ENCODE measurements at places on chromosomes 3 and 15.
A peak's percentile ranks its signal among the peaks of the same experiment; 100 is the strongest.

GRCh38 chr3:120119846-120120510 lies 25.7 kb upstream of the GSK3B start:
- DNase-seq = no peak

GRCh38 chr15:73389539-73389938 lies 20.8 kb upstream of the HCN4 start:
- DNase-seq = no peak

- DNase-seq = no peak
These were observed 39.7 kb downstream of the TBC1D2B start for GRCh38 chr15:78037779-78038305.

DNA sequence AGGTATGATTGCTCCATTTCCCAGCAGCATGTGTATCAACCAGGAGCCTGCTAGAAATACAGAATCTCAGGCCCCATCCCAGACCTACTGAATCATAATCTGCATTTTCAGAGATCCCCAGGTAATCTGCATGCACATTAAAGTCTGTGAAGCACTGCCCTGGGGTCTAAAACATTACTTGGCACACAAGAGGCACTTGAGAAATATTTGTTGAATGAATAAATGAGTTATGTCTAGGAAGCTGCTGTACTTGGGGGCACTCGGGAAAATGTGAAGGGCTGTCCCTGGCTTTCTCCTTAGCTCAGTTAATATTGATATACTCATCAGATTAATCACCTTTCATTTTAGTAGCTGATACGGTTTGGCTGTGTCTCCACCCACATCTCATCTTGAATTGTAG lies 184.4 kb downstream of the RORA start:
- no peak for DNase-seq

DNA sequence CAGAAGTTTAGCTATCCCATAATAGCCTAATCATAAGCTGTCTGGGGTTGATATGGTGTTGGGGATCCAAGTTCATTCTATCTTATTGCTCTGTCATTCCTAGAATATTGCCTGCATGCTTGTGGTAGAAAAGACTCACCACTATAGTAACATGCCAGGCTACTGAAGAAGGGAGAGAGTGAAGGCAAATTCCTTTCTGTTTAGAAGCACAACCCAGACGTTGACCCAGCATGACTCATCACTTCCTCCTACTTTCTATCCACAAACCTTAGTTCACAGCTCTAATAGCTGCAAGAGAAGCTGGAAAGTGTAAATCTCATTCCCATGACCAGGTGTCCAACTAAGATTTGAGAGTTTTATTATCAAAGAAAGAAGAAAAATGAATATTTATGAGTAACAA lies 57.8 kb upstream of the NMD3 start:
- DNase-seq = no peak

DNA sequence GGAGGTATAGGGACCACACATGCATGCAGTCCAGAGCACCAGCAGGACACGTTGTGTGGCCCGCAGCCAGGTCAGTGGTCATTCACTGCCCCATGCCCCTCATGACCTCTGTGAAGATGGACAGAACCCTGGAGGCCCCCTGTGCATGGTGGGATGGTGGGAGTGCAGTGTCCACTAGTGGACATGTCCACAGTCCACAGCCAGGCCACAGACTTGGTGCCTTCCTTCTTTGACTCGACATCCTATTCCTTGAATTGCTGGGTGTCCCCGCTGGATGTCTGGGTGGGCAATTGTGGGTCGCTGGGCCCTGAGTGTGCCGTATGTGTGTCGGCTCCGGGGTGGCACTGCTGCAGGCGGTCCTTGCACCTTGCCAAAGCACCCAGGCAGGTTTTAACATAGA lies 35.7 kb downstream of the KLF15 start:
- no peak for DNase-seq

DNA sequence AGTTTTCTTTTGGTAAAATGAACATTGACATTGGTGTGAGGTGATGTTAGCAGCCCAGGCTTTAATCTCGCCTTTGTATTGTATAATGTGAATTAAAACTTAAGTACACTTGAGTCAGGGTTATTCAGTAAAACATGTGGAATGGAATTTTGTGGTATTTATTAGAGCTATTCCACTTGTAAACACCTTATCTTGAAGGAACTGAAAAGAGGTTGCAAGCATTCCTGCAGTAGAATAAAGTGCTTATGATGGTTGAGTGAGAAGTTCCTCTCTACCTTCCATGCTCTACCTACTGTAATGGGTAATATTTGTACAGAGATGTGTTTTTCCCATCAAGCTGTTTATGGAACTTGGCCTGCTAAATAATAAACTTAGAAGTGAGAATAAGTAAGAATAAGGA lies 36.1 kb downstream of the HMG20A start:
- no peak for DNase-seq

GRCh38 chr3:8841472-8841871 lies 72.1 kb upstream of the OXTR start:
- DNase-seq = no peak

GRCh38 chr3:12918231-12918630 lies 76.9 kb upstream of the RPL32 start:
- DNase-seq = no peak

GRCh38 chr3:184531626-184532280 lies 29.8 kb upstream of the EPHB3 start:
- no peak for DNase-seq

GRCh38 chr15:80396096-80396495 lies 8.1 kb upstream of the ARNT2 start:
- DNase-seq = no peak

GRCh38 chr15:44177139-44177538 lies 17.9 kb downstream of the FRMD5 start:
- no peak for DNase-seq

- no peak for DNase-seq
These were observed 248.9 kb upstream of the TBL1XR1 start for GRCh38 chr3:177446165-177446601.

- DNase-seq = no peak
These were observed 33.2 kb upstream of the SECISBP2L start for GRCh38 chr15:49079340-49080039.

DNA sequence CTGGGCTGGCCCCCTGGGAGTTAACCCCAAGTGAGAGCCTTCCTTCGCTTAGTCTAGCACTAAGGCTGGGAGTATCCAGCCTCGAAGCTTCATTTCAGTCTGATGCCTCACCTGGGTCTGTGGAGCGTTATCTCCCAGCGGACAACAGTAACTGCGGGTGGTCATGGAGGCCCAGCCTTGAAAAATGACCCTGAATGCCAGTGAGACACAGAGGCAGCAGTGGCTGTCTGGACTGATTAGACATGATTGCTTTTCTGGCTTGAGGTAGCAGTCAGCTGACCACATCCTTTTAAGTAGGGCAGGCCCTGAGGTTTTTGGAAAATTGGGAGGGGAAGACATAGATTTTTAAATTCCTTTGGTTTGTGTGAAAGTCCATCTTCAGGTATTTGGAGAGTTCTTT lies 28.2 kb upstream of the TRIM59 start:
- no peak for DNase-seq

DNA sequence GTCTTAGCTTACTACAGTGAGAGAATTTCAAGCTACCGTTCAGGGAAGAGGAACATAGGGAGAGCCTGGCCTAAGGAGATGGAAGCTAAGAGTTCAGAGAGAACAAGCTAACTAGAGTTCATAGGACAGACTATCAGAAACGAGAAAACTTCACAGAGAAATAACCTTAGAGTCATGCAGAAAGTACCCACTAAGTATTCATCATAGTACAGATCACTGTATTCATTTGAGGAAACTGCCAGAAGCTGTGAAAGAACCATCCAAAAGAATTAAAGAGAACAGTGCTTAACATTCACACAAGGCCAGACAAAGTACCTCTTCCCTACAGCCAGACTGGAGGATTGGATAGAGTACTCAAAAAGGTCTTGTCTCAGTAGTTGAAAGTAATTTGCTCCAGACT lies 15.2 kb upstream of the GBE1 start:
- no peak for DNase-seq

- DNase-seq = no peak
These were observed 73.0 kb upstream of the PCSK6 start for GRCh38 chr15:101562428-101563059.

DNA sequence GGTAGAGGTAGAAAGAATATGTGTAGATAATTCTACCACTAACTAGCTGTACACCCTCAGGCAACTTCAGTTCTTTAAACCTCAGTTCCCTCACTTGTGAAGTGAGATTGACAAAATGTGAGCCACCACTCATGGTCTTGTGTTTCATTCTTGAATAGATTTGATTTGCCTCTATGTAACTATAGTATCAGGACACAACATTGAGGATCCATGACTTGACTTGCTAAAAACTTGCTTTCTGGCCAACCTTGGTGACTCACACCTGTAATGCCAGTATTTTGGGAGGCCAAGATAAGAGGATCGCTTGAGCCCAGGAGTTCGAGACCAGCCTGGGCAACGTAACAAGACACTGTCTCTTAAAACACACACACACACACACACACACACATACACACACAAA lies 115.8 kb upstream of the FLNB start:
- DNase-seq = no peak

DNA sequence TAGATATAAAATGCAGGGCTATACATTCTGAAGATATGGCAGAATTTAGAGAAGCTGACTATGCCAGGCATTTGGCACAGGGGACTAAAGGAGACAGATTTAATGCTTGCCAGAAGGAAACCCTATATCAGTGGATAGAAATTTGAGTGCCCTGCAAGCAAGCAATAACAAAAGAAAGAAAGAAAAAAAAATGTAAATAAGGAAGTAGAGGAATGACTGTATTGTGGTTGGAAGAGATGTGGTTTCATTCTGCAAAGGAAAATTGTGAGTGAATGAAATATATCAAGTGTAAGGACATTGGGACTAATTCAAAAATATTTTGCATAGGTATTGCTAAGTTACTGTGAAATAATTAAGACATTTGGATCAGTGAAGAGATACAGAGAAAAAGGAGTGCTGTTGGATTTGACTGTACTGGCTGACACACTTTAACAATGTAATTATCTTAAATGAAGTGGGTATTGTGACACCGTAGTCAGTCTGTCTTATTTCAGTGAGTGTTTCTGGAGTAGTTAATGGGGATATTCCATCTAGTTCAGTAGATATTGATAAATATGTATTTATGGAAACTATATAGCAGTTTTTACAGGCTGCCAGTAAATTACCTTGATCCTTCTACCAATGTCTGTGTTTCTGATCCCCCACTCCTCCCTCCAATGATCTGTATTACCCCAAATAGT lies 418.2 kb downstream of the CNTN4 start:
- no peak for DNase-seq

DNA sequence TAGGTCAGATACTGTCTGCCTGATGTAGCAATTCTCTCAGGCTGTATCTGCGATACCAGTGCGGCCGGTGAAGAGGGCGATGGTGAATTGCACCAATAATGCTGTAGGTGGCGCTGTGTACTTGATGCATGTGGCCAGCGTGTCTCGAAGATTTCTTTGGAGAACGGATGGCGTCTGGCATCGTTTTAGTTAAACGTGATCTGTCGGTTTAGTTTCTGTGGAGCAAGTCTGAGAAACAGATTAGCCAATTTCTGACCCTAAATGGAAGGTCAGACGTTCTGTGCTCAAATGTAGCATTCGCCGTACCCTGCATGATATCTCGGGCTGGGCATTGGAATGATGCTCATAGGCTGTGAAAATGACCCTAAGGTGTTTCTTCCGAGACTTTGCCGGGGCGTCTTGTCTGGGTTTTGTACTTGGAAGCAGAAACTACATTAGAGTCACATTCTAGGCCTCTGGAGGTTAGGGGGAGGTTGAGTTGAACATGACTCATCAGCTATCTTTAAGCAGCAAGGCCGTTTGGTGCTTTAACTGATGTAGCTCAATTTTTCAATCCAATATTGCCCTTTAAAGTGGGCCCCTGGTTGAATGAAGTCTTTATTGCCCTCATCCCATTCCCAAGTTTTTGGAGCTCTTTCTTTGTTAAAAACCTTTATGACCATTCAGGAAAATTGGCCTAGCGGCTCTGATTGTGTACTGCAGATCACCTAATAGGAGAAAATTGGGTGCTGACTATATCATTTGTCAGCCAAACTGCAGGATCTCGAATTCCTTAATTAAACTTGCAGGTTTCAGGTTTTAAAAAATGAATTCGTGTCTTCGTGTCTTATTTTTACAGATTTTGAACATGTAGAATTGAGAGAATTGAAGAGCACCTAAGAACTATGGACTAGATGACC lies 80.0 kb downstream of the SQOR start:
- no peak for DNase-seq

GRCh38 chr3:21447476-21448151 lies 303.4 kb downstream of the ZNF385D start:
- no peak for DNase-seq

- DNase-seq = no peak
These were observed 42.0 kb downstream of the AGTR1 start for GRCh38 chr3:148739720-148740119.

- no peak for DNase-seq
These were observed 12.4 kb downstream of the POPDC2 start for GRCh38 chr3:119647843-119648575.

GRCh38 chr15:100663915-100664281 lies 61.5 kb downstream of the ASB7 start:
- no peak for DNase-seq

GRCh38 chr15:60130398-60130797 lies 126.3 kb downstream of the FOXB1 start:
- no peak for DNase-seq

GRCh38 chr15:71329041-71329440 lies 213.8 kb downstream of the THSD4 start:
- DNase-seq = no peak

GRCh38 chr15:22973987-22974386 lies 6.2 kb downstream of the CYFIP1 start:
- no peak for DNase-seq

DNA sequence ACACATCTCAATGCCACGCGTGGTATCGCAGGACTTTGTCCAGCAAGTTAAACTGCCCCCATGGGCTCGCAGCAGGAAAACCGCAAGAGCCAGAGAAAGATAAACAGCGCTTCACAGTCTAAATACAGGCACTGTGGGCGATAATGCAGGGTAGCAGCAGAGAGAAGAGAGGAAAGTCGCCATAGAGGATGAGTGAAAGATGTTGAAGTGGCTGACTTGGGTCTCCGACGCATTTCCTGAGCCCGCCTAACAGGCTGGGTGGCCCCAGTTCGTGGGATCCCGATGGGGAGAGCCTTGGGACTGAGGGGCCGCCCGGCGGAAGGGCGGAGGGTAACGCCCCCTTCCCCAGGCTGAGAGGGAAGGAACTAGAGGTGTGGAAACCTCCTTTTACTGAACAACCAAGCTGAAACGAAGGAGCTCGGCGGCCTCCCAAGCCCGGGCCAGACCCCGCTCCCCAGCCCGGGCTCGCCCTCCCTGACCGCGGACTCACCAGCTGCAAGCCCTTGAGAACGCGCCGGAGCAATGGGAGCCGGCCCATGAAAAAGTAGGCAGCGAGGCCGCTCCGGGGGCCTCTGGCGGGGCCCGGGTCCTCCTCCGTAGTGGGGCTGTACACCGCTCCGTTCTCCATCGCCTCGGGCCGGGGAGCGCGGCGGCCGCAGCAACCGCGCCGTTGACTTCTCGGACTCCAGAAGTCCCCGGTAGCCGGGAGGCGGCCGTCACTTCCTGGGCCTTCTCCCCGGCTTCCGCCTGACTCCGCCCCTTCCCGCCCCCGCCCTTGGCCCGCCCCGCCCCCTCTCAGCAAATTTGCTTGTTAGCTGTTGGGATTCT lies at the start of gene CMTM6:
Gene CMTM6 (minus strand): TSS at position 735 of the 828 bp plus-strand sequence. CDS start 107 bp downstream, at position 628.
- DNase-seq = peak; percentile 81

All from GM18507 (cell line).